ENCODE measurements at places on chromosomes 13 and 19. TPM values are rescaled to one million over a fixed set of nuclear protein-coding genes. Genes with fewer than 3 reads are reported as not detected.

SPRY2 gene
- total RNA-seq, result 18.2 TPM

C19orf38 gene
- total RNA-seq, result 0.55 TPM

GZMM gene
- 0.28 TPM for total RNA-seq

ZNF550 gene
- total RNA-seq, result 4.1 TPM

ZNF583 gene
- total RNA-seq, result 2.5 TPM

ZNF846 gene
- 4.0 TPM for total RNA-seq

OR1I1 gene
- total RNA-seq, result not detected

ADGRE1 gene
- total RNA-seq, result not detected

IGFL4 gene
- 0.15 TPM for total RNA-seq

ZNF154 gene
- total RNA-seq, result 2.4 TPM

LILRA6 gene
- total RNA-seq, result 2.4 TPM

F10 gene
- 3.6 TPM for total RNA-seq

- no peak for DNase-seq
Observed at GRCh38 chr13:47100214-47100853, 203.5 kb upstream of the HTR2A start.

DNA sequence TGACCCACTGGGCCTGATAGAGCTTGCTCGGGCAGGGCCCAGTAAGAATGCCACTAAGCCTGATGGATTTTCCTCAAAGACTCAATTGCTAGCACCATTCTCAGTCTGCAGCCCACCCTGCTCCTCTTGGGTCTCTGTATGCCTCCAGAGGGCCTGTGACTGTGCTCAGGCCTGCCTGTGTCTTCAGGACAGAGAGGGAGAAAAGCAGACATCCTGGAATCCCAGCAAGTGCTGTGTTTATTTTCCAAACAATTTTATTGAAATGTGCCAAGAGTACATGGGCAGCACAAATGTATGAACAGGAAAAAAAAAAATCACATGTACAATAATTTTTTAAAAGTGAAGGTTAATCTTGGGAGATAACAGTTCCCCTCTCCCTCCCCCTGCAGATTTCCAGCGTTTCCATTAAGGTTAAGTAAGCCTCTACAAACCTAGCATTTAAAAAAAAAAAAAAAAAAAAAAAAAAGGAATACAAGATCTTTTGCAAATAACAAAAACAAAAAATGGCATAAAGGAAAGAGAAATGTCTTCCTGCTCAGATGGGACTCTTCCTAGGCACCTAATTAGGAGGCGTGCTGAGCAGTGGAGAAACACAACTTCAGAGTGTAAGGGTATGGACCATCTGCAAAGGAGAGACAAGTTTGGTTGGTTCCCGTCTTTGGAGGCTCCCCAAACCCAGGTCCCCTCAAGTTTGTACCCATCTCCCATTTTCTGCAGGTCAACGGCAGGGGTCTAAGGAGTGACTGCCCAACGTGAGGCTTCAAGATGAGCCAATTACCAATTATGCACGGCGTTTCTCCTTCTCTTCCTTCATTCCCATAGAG is 4.8 kb upstream of the ECH1 start:
- DNase-seq, result no peak

GRCh38 chr19:3368848-3369336 is 2.5 kb downstream of the NFIC start:
- no peak for DNase-seq

GRCh38 chr19:42122691-42123607 is 9.3 kb downstream of the POU2F2 start:
- DNase-seq, result no peak

- DNase-seq, result peak; percentile 21
Observed at GRCh38 chr13:61664801-61665705, 249.4 kb upstream of the PCDH20 start.

GRCh38 chr19:41537789-41538188 is 38.2 kb upstream of the CEACAM21 start:
- no peak for DNase-seq

- DNase-seq, result peak; percentile 80
Observed at GRCh38 chr19:49553451-49554271, 25.9 kb downstream of the RCN3 start.

DNA sequence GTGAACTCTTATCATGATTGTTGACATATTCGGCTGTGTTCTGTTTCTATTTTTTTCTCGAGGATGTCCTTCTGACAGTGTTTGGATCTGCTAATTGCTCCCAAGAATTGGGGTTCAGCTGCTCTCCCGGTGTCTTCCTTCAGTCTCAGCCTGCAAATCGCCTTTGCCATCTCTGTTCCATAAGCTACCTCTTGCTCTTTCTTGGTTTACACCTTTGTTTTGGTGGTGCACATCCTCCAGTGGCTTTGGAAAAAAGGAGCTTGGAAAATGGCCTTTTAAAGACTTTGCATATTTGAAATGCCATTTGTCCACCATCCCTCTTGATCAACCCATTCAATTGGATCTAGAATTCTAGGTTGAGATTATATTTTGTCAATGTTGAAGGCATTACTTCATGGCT is 137.2 kb downstream of the URI1 start:
- no peak for DNase-seq

DNA sequence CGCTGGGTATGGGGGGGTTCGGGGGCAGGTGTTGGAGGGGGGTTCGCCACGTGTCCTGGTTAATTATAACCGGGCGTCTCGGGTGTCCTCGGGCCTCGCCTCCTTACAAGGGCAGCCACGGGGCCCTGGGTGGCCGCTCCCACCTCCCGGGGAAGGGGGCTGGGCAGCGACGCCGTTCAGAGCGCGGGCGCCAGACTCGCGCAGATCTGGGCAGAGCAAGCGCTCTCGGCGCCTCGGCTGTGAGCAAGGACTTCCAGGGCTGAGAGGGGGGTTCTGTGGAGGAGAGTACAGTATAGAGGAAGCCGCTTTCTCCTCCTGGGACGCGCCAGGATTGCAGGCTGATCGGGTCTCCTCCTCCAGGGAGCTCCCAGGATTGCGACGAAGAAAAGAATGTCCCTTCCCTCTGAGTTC is 1.0 kb upstream of the CKM start:
- DNase-seq, result no peak

DNA sequence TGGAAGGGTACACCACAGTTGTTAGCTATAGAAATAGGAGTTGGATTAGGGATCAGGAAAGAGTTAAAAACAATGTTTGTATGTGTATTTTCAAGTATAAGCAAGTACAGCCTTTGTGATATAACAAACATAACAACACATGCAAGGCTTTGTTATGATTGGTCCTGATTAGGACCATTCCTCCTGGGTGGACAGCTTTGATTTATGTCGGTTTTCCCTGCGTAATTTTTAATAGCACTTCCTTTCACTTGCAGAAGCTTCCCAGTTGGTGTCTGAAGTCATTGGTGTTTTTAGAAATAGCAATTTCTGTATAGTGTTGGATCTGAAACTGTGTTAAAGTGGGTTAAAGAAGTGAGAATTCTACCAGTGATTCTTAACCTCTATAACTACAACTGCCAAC is 10.0 kb downstream of the FNDC3A start:
- no peak for DNase-seq

- no peak for DNase-seq
Observed at GRCh38 chr13:20911037-20911436, 8.5 kb upstream of the XPO4 start.

DNA sequence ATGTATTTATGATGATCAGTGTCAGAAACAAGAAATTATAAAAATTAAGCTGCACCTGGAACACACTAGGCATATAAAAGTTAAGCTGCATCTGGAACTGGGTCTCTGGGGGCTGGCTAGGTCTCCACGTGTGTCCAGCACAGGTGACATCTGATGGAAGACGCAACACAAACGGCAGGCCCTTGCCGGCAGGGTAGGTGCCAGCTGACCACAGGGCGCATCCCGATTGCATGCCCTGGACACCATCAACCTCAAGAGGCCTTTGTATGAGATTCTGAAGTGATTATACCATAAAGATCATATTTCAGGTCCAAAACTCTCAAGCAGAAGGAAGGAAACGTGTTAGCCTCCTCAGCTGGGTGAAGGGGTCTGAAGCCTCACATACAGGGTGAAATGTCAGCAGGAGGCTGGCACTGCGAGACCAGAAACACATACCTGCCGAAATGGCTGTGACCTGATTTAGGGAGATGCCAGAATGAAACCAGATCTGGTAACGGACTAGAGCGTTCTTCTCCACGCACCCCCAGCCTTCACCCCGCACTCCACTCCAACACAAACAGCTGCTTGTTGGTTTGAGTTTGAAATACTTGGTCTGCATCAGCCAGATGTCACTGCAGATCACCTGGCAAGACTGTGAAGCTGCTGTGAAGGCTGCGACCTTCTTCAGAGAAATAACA is 37.3 kb downstream of the COL4A1 start:
- no peak for DNase-seq

DNA sequence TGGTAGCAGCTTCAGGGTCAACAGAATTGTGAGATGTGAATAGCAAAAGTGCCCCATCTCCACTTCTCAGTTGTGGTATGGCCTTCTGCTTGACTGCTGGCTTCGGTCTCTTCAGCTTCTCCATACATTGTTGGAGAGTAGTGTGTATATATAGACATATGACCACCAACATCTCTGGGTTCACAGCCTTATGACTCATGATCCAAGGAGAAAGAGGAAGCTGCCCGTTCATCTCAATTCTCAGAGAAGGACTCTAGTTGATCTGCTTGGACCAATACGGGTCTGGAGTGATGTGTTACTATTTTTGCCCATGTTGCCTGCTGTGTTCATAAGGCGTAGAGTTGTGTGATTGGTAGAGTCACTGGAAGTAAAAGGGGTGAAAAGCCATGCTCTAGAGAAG is 3.6 kb upstream of the COMMD6 start:
- DNase-seq, result no peak

DNA sequence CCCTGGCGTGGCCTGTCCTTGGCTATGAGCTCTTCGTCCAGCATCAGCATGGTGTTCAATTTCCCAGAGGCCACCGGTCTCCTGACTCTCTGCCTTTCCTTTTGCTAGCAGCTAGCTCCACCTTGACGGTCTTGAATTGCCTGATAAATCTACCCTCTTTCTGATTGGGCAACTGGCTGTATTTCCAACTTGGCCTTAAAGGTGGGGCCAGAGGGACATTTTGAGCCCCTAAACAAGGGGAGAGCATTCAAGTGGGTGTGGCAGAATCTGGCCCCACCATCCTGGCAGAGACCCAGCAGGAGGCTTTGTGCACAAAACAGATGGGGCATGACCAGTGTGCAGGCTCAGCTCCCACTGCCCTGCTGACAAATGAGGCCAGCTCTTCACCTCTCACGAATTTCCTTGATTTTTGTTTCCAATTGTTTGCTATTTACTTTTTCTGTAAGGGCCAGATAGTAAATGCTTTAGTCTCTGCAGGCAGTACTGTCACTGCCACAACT is 148.9 kb upstream of the VSTM2B start:
- DNase-seq, result peak; percentile 1

DNA sequence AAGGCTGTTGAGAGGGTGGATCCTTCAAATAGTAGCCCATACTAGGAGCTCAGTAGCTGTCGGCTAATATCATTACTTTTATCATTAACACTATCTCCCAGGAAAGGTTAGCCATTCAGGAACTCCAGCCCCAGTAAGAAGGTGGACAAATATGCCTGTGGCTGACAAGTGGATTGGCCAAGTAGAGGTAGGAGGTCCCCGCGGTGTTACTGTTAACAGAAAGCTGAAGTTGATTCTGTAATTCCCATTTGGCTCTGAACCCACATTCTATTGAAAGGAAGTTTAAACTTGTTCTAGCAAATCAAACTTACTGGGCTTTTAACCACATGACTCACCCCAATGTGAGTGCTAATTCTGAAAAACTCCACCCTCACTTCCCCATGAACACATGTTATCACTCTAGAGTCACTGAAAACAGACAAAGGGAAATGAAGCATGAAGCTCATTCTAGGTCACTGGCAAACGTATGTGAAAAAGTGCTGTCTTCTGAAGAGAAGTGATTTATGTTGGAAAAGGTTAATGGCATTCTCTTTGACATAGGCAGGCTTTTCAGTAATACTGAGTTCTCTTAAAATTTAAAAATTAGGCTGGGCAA is 273.5 kb downstream of the FGF14 start:
- DNase-seq, result no peak

GRCh38 chr19:54893406-54893805 is 12.5 kb upstream of the NCR1 start:
- no peak for DNase-seq

Data from pancreas (tissue), 10 donors.